CD4-positive, alpha-beta T cell treated with Interleukin-17A for 4 hours (primary cell): ENCODE measurements at places on chromosomes 6 and 20.

GRCh38 chr6:147534116-147534860 is 25.8 kb downstream of the SAMD5 start:
- no peak for DNase-seq

- peak; percentile 56 for DNase-seq
These were observed 1.9 kb downstream of the SLC32A1 start for GRCh38 chr20:38725931-38726803.

- DNase-seq = peak; percentile 55
These were observed 49.2 kb downstream of the FYN start for GRCh38 chr6:111823831-111824607.

GRCh38 chr6:68760941-68761676 is 126.0 kb downstream of the ADGRB3 start:
- no peak for DNase-seq

GRCh38 chr6:23905133-23905815 is 220.7 kb upstream of the NRSN1 start:
- DNase-seq = no peak

DNA sequence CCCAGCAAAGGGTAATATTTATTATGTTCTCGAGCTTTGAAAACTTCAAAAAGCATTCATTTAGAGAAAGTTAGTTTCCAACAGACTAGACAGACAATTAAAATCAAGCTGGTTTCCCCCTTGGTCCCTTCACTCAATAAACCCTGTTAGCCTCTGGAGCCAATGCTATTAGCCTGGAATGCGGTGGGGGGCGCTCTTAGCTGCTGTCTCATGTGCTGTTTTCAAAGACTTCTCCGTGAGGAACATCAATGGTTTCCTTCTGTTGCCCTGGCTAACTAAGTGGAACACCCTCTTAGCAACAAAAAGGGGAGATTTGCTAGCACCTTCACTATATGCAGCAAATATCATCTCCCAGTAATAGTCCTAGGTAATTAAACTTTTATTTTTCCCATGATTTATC is 86.4 kb downstream of the LY86 start:
- no peak for DNase-seq

DNA sequence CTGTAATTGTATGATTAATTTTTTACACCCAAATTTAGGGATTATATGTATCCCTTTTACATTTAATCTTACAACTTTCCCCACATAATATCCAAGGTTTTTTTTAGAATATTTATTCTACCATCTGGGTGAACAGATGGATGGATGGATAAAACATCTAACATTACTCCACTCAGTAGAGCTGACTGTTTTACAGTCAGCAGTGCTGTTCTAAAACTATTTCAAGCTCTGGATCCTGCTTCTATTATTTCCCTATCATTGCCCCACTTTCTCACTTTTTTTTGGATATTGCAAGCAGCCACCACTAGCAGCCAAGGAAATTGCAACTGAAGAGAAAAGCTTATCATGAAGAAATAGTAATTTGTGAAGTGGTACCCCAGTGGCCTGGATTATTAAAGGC is 173.7 kb downstream of the ARHGAP18 start:
- no peak for DNase-seq

- DNase-seq = no peak
These were observed 159.9 kb downstream of the BCAS1 start for GRCh38 chr20:53910351-53911002.
